ENCODE measurements at places on chromosomes 16 and 17. TPM values are rescaled to one million over a fixed set of nuclear protein-coding genes. Genes with fewer than 3 reads are reported as not detected.

The SLC35G6 gene
- polyA plus RNA-seq = not detected

DNA sequence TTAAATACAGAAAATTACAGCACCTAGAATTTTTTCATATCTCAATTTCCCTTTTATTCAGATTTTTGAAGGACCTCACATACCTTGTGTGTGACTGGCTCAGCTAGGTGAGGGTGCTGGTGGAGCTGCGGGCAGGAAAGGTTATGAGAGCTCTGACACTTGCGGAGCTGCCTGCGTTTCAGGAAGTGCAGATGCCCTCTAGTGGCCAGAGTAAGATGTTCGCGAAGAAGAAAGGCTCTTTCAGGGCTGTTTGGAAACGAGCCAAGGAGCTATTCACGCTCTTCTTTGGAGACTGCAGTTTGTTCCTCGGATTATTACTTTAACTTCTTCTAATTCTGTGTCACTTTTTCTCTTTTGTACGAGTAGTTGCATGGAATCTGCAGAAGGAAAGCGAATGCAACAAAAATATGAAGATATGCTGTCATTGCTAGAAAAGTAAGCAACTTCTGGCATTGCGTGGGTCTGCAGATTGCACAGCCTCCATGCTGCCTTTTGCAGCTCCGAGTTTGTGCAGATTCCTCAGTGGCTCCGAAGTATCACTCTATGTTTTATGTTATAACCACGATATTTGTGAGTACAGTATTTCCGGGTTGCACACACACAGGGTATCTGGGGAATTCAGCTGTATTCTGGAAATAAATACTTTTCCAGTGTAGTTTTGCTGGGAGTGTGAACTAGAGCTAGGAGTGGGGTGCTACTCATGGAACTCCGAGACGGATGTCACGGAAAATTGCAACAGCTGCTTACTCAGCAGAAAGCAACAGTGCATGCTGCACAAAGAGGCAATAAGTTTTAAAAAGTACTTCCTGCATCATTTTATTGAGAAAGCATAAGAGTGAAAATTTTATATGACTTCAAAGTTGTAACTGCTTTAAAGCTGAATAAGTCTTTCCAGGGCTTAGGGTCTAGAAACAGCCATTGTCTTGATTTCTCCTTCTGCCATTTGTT lies 46.3 kb downstream of the DNAH9 start:
- DNase-seq = peak; percentile 36

- DNase-seq = no peak
Measured at GRCh38 chr17:74043976-74044375, 159.5 kb upstream of the RPL38 start.

DNA sequence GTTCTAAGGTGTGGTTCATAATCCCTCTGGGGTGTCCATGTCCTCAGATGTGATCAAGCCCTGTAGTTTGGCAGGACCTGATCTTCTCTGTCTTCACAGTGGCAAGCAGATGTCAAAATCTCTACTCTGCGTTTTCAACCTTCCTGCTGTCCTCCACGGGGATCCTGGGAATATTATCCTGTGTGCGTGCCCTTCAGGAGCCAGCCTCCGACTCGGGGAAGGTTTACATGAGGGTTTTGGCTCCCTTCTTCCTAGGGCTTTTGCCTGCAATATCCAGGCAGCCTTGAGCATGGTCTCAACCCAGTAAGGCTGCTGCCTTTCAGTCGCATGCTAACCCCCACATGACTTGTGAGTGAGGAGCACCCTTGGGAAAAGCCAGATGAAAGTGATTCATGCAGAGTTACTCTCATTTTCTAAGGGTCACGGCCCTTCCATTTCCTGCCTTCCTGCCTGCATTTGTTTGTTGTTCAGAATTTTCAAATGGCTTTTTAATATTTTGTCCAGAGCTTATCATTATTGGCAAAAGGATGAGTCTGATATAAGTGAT lies 202.2 kb upstream of the CHMP6 start:
- peak; percentile 57 for DNase-seq

GRCh38 chr17:45410144-45411091 lies 22.3 kb downstream of the ARHGAP27 start:
- no peak for DNase-seq

- DNase-seq = no peak
Measured at GRCh38 chr17:7740481-7741001, 23.0 kb downstream of the DNAH2 start.
